ENCODE measurements at places on chromosomes 11 and 22. TPM values are rescaled to one million over a fixed set of nuclear protein-coding genes. Genes with fewer than 3 reads are reported as not detected.
A peak's percentile ranks its signal among the peaks of the same experiment; 100 is the strongest.

Gene WBP2NL
- total RNA-seq, result 1.5 TPM

Gene CYTH4
- total RNA-seq, result 41.1 TPM

Gene TST
- total RNA-seq, result 12.2 TPM

Gene LRRC75B
- 2.3 TPM for total RNA-seq

DNA sequence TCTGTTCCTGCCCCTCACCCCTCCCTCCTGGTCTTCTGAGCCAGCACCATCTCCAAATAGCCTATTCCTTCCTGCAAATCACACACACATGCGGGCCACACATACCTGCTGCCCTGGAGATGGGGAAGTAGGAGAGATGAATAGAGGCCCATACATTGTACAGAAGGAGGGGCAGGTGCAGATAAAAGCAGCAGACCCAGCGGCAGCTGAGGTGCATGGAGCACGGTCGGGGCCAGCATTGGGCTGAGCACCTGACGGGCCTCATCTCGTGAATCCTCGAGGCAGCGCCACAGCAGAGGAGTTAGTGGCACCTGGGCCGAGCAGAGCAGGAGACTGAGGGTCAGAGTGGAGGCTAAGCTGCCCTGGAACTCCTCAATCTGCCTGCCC lies 941.8 kb downstream of the BRD1 start:
- no peaks in the 10 kb centered on the region for H3K4me1 ChIP-seq
- no peaks in the 10 kb centered on the region for H3K36me3 ChIP-seq
- H3K4me3 ChIP-seq, result no peak overlapping the region
- no peak for DNase-seq

- H3K36me3 ChIP-seq, result peaks cover 11% of the 10 kb centered on the region
- no peak overlapping the region for H3K4me3 ChIP-seq
- H3K4me1 ChIP-seq, result no peaks in the 10 kb centered on the region
- no peak overlapping the region for H3K27ac ChIP-seq
Observed at GRCh38 chr11:6574816-6575715, 28.4 kb downstream of the RRP8 start.

DNA sequence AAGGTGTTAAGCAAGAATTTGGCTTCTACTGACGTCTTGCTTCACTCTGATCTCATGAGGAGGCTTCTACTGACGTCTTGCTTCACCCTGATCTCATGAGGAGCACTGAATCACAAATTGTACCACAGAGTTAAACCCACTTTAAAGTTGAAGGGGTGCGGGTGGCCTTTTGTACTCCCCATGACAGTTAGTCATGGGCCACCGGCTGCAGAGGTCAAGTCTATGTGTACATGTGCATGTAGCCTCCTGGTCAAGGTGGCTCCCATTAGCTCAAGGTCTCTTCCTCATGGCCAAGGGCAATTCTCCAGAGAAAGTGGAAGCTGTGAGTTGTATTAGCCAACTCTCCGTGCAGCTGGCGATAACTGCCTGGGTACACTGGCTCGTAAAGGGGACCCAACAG lies 23.1 kb upstream of the FZD4 start:
- peaks cover 5% of the 10 kb centered on the region for H3K36me3 ChIP-seq
- no peak overlapping the region for H3K4me3 ChIP-seq
- H3K4me1 ChIP-seq, result no peaks in the 10 kb centered on the region
- no peaks in the 10 kb centered on the region for H3K27me3 ChIP-seq
- no peak overlapping the region for H3K27ac ChIP-seq

DNA sequence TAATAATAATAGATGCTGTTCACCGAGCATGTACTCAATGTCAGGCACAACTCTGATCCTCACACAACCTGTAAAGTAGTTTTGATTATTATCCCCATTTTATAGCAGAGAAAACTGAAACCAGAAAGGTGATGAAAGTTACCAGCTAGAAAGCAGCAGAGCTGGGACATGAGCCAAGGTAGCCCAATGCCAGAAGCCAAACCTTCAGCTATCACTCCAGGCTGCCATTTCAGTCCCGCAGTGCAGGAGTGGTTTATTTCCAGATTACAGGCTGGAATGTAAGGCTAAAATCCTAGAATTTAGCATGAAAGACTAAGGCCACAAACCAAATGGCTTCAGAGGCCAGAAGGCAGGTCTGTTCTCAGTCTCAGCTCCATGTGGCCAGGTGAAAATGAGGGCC lies 108.8 kb downstream of the TENM4 start:
- no peak for DNase-seq
- no peak overlapping the region for H3K27ac ChIP-seq
- H3K36me3 ChIP-seq, result no peaks in the 10 kb centered on the region

- H3K4me3 ChIP-seq, result no peak overlapping the region
- peak overlapping the region; percentile 86 for H3K27ac ChIP-seq
- no peak for DNase-seq
Observed at GRCh38 chr22:26549902-26550497, 37.7 kb upstream of the TFIP11 start.

Data from natural killer cell treated with Interleukin-12 subunit alpha and Interleukin-12 subunit beta and Interleukin-15 and Interleukin-18, amount 100 ng/mL, for 72 hours (primary cell).